ENCODE measurements at places on chromosomes 2 and 18.

GRCh38 chr2:161676902-161677496 lies 52.8 kb downstream of the SLC4A10 start:
- no peak for DNase-seq

DNA sequence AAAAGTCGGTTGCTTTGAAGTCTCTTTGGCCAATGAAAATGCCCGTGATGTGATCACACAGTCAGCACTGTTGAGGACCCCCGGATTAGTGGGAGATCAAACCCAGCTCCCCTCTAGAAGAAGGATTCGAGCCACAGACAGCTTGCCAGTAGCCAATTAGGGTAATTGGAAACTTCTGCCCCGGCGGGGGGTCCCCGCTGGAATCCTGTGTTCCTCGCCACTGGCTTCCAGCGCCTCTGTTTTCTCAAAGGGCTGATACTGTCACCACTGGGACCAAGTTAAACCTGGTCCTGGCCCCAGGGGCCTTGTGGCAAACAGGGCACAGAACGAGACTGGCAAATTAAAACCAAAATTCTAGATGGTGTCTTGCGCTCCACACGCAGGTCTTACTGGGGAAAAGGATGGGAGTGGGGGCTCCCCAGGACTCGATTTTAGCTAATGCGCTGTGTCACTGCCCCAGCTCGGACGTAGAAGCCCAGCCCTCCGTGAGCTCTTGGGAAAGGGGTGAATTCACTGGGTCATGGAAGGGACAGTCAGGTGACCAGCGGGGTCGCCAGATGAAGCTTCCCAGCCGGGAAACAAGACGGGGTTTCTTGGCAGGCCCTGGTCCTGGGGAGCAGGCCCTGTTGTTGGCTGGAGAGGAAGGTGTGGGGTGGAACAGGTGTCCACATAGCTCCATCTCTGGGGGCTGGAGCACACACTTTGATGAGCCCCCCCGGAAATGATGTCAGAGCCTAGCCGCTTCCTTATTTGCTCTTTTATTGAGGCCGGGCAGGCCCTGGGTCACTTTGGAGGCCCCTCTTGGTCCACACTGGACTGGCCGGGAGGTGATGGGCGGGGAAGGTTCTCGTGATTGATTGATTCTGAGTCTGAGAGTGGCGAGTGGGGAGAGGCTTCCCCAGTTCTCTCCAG lies 90.2 kb downstream of the SMAD7 start:
- DNase-seq, result no peak

DNA sequence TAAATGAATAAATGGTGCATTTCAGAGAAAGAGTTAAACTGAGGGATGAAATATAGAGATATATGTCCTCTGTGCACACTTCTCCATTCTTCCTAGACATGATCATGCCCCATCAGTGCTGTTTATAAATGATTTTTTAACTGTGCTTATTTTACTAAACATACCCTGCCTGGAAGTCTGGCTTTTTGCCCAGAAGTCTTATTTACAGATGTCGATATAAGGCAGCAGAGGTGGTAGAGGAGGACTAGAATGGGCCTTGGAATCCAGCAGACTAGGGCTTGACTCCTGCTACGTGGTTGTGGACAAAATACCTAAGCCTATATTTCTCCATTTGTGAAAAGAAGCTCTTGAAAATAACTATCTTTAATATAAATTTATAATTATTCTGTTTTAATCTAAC lies 355.5 kb downstream of the RAD51AP2 start:
- no peak for DNase-seq

DNA sequence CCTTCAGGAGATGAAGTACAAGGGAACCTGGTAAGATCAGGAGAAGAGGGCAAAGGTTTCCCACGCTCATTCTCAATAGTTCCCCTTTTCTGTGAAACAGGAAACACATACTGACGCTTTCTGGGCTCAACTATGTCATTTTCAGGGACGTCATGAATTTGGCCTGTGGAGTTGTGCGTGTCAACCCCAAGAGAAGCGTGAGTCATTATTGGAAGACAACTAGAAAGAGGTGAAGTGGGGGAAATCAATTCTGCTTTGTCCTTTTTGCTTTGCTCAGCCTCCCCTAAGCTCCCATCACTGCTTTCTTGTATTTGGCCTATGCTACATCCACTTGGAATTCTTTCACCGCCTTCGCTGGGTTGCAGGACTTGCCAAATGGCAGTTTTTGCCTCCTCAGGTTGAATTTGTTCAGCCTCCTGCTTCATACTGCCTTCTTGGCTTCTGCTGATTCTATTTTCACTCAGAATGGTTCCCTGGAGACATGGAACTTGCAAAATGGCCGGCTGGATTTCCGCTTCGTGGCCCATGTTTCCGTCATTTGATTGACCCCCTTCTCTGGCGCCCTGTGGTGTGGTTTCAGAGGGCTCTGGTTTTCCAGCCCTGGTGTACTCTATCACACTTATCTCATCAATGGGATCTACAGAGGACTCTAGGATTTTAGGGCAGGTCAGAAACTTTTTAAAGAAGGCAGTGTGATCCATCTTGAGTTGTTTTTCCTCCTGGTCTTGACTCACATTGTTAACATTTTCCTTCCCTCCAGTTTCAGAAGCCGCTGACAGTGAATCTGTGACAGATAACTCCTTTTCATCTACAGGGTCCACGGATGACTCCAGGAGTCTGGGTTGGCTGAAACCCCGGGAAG lies 93.3 kb downstream of the ALPK2 start:
- DNase-seq, result peak; percentile 61

GRCh38 chr2:177262092-177262491 lies 2.4 kb downstream of the NFE2L2 start:
- DNase-seq, result no peak

- no peak for DNase-seq
Measured at GRCh38 chr2:121895723-121896571, 140.5 kb downstream of the TSN start.

DNA sequence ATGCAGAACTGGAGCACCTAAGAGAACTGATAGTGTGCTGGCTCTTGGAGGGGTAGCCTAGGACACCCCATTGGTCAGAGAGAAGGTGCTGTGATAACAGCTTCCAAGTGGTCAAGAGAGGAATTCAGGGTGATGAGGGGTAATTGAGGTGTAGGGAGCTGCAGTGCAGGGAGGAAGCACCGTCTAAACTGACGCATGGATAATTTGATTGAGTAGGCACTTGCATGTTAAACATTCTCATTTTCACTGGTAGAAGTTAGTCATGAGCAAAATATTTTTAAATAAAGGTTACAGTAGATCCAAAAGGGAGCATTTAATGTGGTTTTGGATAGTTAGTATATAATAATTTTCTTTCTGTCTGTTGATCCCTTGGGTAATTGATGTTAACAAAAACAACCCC lies 155.1 kb upstream of the TCF4 start:
- DNase-seq, result no peak

- peak; percentile 72 for DNase-seq
Measured at GRCh38 chr2:111702119-111702803, 181.7 kb downstream of the ANAPC1 start.

- DNase-seq, result peak; percentile 93
Measured at GRCh38 chr2:131154071-131154531, 49.0 kb downstream of the PLEKHB2 start.

DNA sequence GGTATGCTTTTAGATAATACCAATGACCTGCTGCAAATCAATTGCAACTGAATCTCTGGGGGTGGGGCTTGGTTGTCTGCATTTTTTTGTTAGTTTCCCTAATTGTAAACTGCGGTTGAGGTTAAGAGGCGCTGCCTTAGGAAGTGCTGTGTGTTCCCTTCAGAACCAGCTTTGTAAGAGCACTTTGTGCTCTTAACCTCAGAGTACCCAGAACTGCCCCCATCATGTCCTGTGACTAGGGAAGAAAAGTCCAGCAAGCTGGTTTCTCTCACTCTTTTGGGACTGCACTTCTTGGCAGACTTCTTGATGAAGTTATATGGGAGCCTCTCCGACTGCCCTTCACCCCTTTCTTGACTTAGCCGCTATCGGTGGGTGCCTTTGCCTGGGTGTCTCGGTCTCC lies 245.5 kb upstream of the CXCR4 start:
- no peak for DNase-seq

GRCh38 chr18:76363436-76364120 lies 131.5 kb downstream of the ZNF516 start:
- DNase-seq, result no peak

DNA sequence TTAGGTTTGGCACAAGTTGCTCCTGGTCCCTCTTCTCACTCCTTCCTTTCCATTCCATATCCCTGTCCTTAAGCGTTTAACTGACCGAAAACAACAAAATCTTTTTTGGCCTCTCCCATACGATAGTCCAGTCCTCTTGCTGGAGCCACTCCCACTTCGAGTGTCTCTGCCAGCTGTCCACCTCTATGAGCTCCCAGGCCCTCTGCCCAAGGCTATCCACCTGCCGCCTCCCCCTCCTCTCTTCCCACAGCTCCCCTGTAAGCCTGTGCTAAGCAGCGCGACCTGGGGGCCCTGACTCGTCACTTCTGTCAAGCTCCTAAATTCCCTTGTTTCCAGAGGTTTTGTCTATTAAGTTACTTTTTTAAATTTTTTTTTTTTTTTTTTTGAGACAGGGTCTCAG lies 47.0 kb upstream of the FOSL2 start:
- no peak for DNase-seq

GRCh38 chr2:58215429-58215828 lies 25.7 kb downstream of the FANCL start:
- DNase-seq, result no peak

DNA sequence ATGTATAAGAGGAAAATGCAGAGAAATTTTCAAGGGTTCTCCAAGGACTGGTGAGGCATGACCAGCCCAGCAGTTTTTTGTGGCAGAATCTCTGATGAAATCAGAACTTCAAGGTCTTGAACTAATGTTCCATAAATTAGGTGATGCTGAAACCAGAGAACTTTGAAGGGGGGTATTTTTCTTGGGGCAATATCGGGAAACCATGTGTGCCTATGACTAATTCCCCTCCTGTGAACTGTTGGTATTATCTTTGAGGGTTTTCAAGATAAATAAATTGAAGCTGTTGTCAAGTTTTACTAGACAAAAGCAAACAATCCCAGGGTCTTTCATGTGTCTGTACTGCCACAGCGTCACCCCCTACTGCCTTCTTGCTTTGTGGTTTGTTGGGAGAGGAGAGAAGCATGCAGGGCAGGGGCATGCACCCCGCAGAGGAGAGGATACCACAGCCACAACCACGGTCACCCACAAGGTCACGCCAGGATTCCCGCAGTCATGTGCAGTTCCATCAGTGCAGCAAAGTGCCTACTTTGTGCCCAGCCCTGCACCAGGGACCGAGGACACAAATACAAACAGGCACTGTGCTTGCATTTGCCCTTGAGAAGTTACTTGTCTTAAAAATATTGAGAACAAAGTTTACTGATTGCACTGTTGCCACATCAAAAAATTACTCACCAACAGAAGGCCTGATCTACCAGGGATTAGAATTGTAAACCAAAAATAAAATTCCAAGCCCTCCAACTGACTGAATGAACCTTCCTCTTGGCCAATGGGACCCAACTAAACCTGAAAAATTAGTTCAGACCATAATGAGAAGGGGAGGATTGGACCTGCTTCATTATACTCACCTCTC lies 413.3 kb upstream of the TRIB2 start:
- DNase-seq, result peak; percentile 27

Data from activated CD4-positive, alpha-beta memory T cell treated with anti-CD3 and anti-CD28 coated beads for 36 hours (primary cell).